ENCODE measurements at places on chromosomes 16 and 17. TPM values are rescaled to one million over a fixed set of nuclear protein-coding genes. Genes with fewer than 3 reads are reported as not detected.

- DNase-seq: no peak
Measured at GRCh38 chr16:55418586-55418985, 60.4 kb upstream of the MMP2 start.

GRCh38 chr16:85649411-85650134 is 36.5 kb downstream of the GSE1 start:
- no peak for DNase-seq

GRCh38 chr17:41404024-41404671 is 6.7 kb upstream of the KRT31 start:
- DNase-seq: peak; percentile 94

CYTH1 gene
- polyA plus RNA-seq: 12.8 TPM

FAM20A gene
- polyA plus RNA-seq: 24.1 TPM

All from BJ (cell line).